ENCODE measurements at places on chromosomes 7 and 10.

DNA sequence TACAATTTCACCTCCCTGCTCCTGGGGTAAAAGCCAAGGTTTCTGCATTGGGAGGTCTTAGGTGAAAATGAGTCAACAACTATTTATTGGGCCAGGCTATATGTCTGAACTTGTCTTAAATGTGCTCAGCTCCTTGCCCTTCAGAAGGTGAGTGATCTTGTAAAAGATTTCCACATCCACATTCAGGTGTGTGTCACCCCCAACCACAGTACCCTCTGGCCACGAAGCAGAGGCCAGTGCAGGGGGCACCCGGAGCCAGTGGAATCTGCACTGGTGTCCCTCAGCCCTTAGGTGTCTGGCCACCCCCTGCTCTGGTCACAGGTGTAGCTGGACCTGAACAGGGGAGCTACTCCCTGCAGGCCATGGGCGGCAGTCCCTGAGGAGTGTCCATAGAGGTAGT, 198.5 kb downstream of the PAXIP1 start:
- DNase-seq = no peak

GRCh38 chr7:6290319-6290741, 17.9 kb upstream of the CYTH3 start:
- no peak for DNase-seq

DNA sequence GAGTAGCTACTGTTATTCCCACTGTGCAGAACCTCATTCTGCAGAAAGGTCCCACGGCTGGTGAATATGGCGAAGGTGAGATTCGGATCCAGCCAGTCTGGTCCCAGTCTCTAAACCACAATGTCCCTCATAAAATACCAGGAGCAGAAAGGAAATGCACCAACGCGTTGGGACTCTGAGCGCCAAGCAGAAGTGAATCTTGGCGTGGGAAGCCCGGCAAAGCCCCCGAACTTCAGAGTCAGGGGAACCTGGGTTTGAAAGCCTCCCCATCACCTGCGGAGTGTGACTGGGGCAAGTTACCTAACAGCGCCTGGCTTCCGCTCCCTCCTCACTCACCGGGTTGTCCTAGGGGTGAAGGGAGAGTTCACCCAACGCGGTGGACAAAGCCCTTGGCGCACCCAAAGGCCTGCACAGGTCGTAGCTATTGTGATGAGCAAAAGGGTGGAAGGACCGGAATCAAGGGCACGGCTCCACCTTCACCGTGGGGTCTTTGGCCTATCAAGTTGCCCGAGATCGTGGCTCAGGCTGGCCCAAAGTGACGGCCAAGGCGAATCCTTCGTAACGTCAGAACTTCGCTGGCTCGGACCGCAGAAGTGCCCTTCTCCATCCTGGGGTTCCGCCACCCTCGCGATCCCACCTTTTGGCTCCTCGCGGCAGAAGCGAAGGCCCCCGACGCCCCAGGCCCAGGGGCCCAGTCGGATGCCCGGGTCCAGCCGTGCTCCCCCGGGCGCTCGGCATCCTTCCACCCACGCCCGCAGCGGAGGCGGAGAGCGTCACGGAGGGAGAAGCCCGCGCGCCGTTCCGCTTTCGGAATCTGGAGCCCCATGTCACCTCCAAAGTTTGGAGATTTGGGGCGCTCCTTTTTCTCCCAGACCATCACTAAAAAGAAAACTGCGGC, 811 bp downstream of the RGS10 start:
- no peak for DNase-seq

GRCh38 chr10:938941-939678, 7.6 kb upstream of the LARP4B start:
- no peak for DNase-seq

GRCh38 chr7:116595063-116595462, 70.2 kb downstream of the CAV1 start:
- DNase-seq = no peak
